ENCODE measurements at places on chromosomes 6 and 20. TPM values are rescaled to one million over a fixed set of nuclear protein-coding genes. Genes with fewer than 3 reads are reported as not detected.

The CYP39A1 gene
- not detected for total RNA-seq

The DNAJC5 gene
- 60.3 TPM for total RNA-seq

The POU5F1 gene
- total RNA-seq, result not detected

The SCUBE3 gene
- 0.62 TPM for total RNA-seq

The OR2B6 gene
- total RNA-seq, result not detected

The TMEM74B gene
- total RNA-seq, result 1.1 TPM

The FAXC gene
- total RNA-seq, result 3.6 TPM

The KIF25 gene
- total RNA-seq, result not detected

The CBFA2T2 gene
- 9.9 TPM for total RNA-seq

The RIN2 gene
- total RNA-seq, result 119 TPM

GRCh38 chr20:63696628-63697356 is at the start of gene TNFRSF6B:
TNFRSF6B (plus strand) TSS chr20:63696652; CDS start chr20:63696768, 116 bp downstream.
- peaks cover 35% of the 10 kb centered on the region for H3K4me1 ChIP-seq
- H3K4me3 ChIP-seq, result no peak within 1 kb of the TSS
- no peak within 1 kb of the TSS for H3K27ac ChIP-seq

DNA sequence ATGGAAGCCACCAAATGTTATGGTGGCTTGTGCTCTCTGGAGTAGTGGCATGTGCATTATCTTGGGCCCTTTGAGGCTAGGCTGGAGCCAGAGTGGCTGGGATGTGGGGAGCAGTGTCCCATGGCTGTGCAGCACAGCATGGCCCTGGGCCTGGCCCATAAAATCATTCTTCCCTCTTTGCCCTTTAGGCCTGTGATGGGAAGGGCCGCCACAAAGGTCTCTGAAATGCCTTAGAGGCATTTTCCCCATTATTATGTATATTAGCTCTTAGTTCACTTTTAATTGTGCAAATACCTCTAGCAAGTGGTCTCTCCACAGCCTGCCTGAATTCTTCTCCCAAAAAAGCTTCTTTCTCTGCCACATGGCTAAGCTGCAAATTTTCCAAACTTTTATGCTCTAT is 297.3 kb upstream of the IRAK1BP1 start:
- H3K27me3 ChIP-seq, result no peaks in the 10 kb centered on the region
- no peaks in the 10 kb centered on the region for H3K36me3 ChIP-seq
- H3K4me3 ChIP-seq, result no peak overlapping the region
- H3K4me1 ChIP-seq, result peaks cover 6% of the 10 kb centered on the region
- no peak for DNase-seq

DNA sequence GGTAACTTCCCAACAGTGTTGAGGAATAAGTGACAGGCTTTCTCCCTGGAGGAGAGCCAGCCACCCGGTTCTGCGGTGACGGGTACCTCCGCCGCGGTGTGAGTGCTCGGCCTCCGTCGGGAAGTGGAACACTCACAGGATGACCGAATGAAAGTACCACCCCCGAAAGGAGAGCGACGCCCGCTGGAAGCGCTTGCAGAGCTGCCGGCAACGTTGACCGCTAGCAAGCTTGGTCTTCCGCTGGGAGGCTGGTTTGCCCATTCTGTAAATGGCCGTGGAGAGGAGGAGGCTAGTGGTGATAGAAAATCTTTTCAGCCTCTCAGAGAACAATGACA is 614 bp upstream of the TMEM242 start:
- H3K4me3 ChIP-seq, result peak overlapping the region; percentile 70
- H3K27ac ChIP-seq, result peak overlapping the region; percentile 94
- no peaks in the 10 kb centered on the region for H3K27me3 ChIP-seq
- DNase-seq, result peak; percentile 89
- no peaks in the 10 kb centered on the region for H3K36me3 ChIP-seq
- H3K4me1 ChIP-seq, result peaks cover 32% of the 10 kb centered on the region

DNA sequence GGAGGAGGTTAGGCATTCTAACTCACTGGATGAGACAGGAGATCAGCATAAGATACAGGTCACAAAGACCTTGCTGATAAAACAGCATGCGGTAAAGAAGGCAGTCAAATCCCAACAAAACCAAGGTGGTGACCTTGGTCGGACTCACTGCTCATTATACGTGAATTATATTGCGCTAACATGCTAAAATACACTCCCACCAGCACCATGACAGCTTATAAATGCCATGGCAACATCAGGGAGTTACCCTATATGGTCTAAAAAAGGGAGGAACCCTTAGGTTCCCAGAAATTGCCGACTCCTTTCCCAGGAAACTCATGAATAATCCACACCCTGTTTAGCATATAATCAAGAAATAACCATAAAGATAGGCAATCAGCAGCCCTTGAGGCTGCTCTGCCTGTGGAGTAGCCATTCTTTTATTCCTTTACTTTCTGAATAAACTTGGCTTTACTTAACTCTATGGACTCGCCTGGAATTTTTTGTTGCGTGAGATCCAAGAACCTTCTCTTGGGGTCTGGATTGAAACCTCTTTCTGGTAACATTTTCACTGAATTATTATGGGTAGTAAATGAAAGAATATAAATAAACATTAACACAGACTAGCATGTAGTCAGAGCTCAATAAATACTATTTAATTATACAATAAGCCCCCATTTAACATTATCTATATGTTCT is 3.0 kb upstream of the LAMA4 start:
- no peak for DNase-seq
- H3K27me3 ChIP-seq, result no peaks in the 10 kb centered on the region
- H3K4me3 ChIP-seq, result no peak overlapping the region
- no peak overlapping the region for H3K27ac ChIP-seq
- H3K36me3 ChIP-seq, result no peaks in the 10 kb centered on the region
- H3K4me1 ChIP-seq, result peaks cover 8% of the 10 kb centered on the region

DNA sequence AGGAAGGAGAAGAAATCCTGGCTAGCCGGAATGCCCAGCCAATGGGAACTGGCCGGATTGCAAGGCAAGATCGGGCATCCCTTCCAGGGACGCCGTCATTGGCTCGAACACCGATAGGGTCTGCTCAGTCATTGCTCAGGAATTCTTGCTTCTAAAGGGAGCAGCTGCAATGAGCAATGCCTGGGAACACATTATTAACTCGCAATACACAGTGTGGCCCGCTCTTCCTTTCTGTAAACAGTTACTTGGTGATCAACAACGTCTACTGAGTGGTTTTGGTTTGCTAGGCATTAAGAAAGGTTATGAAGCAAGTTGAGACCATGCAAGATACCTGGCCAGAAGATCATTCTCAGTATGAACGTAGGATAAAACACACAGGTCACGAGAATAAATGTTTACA is 165.4 kb upstream of the CITED2 start:
- DNase-seq, result peak; percentile 13
- no peaks in the 10 kb centered on the region for H3K27me3 ChIP-seq
- no peak overlapping the region for H3K4me3 ChIP-seq
- H3K4me1 ChIP-seq, result peaks cover 29% of the 10 kb centered on the region
- peak overlapping the region; percentile 24 for H3K27ac ChIP-seq
- no peaks in the 10 kb centered on the region for H3K36me3 ChIP-seq

DNA sequence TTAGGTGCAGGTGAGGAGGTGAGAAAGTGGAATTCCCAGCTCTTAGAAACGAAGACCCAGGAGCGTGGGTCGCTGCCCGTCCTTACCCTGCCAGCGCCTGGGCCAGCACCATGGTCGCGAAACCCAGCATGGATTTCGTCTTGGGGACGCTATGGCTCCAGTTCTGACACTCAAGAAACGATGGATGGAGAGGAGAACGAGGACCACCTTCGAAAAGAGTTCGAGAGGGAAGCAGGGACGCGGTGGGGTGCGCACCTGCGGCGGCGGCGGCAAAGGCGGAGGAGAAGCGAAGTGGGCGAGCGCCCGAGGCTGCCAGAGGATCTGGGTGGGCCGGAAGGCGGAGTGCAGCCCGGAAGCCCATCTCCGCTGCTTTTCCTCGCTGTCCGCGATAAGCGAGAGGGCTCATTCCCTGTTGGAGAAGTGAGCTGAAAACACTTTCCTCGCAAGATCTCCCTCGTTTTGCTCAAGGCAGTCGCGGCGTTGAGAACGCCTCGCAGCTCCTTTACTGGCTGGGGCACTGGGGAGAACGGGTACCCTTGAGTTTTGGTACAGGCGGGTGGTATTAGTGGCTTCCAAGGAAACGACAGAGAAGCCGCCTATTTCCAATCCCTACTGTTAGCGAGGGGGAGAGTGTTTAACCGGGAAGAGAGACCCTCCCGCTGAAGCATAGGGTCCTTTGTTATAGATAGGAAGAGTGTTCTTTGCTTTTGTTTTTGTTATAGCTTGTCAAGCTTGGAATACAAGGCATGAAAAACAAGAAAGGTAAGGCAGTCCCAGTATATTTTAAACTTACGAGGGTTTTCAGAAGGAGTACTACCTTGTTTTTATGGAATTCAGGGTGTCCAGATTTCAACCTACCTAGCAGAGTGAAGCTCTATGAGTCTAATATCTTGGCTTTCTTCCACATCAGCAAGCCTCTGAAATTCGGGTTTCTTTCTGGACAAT is 109.5 kb downstream of the TRIM27 start:
- no peak overlapping the region for H3K27ac ChIP-seq
- no peak for DNase-seq
- H3K4me1 ChIP-seq, result peaks cover 4% of the 10 kb centered on the region
- H3K4me3 ChIP-seq, result no peak overlapping the region

DNA sequence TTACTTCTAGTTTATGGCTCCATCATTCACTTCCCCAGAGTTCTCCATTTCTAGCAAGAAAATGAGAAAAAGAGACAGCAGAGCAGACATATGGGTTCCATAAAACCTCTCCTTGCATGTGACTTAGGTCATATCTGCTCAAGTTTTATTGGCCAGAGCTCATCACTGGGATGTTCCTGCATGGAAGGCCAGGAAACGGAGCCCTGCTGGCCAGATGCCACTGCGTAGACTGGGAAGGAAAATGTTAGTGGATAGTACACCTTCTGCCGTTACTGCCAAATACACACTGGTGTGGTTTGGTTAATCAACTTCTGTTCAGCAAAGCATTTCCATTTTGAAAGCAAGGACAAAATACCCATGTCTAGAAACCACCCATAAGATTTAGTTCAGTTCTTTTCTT is 220.6 kb upstream of the TSHZ2 start:
- H3K4me3 ChIP-seq, result no peak overlapping the region
- DNase-seq, result no peak
- H3K27me3 ChIP-seq, result no peaks in the 10 kb centered on the region

GRCh38 chr6:86030875-86031274 is 388.2 kb upstream of the SYNCRIP start:
- no peak overlapping the region for H3K27ac ChIP-seq
- H3K4me3 ChIP-seq, result no peak overlapping the region
- H3K36me3 ChIP-seq, result no peaks in the 10 kb centered on the region
- H3K27me3 ChIP-seq, result no peaks in the 10 kb centered on the region
- H3K4me1 ChIP-seq, result no peaks in the 10 kb centered on the region
- no peak for DNase-seq

DNA sequence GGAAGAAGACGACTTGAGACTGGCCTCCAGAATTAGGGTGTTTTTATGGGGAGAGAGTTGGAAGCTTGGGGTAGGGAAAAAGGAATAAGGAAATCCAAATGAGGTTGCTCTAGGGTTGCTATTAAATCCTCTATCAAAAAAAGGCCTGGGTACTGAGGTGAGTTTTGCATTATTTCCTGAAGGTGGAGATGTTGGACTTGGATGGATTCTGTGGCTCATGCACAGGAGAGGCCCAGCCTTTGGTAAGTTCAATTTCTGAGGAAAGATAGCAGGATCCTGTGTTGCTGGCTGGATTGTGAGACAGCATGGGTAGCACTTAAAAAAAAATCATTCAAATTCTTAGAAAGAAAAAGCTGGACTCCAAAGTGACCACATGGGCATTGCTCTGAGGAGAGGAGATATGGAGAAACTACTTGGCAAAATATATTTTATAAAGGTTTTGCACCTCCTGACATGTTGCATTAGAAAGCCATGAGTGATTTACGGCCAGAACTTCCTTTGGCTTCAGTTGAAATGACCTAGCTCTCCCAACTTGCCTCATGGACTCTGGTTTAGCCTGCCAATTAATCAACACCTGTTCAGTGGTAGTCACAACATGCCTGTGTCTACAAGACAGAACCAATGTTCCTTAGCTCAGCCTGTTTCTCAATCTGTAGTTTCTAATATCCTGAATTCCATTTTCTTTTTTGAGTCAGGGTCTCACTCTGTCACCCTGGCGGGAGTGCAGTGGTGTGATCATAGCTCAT is 152.1 kb upstream of the RALGAPA2 start:
- H3K27ac ChIP-seq, result no peak overlapping the region
- H3K27me3 ChIP-seq, result peaks cover 7% of the 10 kb centered on the region
- no peak for DNase-seq
- H3K36me3 ChIP-seq, result no peaks in the 10 kb centered on the region
- H3K4me1 ChIP-seq, result no peaks in the 10 kb centered on the region

GRCh38 chr6:151276112-151276740 is 36.5 kb downstream of the AKAP12 start:
- peaks cover 3% of the 10 kb centered on the region for H3K4me1 ChIP-seq
- DNase-seq, result no peak
- no peak overlapping the region for H3K4me3 ChIP-seq
- H3K27ac ChIP-seq, result no peak overlapping the region
- H3K36me3 ChIP-seq, result no peaks in the 10 kb centered on the region
- no peaks in the 10 kb centered on the region for H3K27me3 ChIP-seq

- no peaks in the 10 kb centered on the region for H3K4me1 ChIP-seq
- no peak overlapping the region for H3K4me3 ChIP-seq
- H3K27me3 ChIP-seq, result no peaks in the 10 kb centered on the region
- no peak for DNase-seq
- no peak overlapping the region for H3K27ac ChIP-seq
Measured at GRCh38 chr6:53210811-53211210, 62.2 kb upstream of the GCM1 start.

GRCh38 chr6:52534363-52534762 is 42.5 kb downstream of the TRAM2 start:
- peaks cover 4% of the 10 kb centered on the region for H3K36me3 ChIP-seq
- peaks cover 65% of the 10 kb centered on the region for H3K4me1 ChIP-seq
- peak overlapping the region; percentile 64 for H3K27ac ChIP-seq
- no peak overlapping the region for H3K4me3 ChIP-seq
- H3K27me3 ChIP-seq, result no peaks in the 10 kb centered on the region

- H3K27me3 ChIP-seq, result no peaks in the 10 kb centered on the region
- no peak for DNase-seq
- no peaks in the 10 kb centered on the region for H3K36me3 ChIP-seq
- H3K4me1 ChIP-seq, result peaks cover 7% of the 10 kb centered on the region
- no peak overlapping the region for H3K4me3 ChIP-seq
Measured at GRCh38 chr6:157443066-157443800, 62.2 kb downstream of the ZDHHC14 start.

DNA sequence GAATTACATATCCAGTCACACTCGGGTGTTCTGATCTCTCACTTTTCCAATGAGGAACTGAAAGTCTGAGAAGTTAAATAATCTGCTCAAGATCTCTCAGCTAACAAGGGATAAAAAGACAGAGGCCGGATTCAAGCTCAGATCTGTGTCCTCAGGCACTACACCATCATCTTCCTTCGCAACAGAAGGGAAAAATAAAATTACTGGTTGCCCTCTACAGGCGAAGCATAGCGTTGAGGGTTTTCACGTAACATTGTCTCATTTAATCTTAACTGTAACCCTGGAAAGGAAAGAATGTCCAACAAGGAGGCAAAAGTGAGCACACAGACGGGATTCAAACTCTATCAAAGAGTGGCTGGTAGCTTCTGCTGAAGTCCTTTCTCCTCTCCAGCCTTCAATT is 67.8 kb upstream of the ANKEF1 start:
- no peak for DNase-seq
- no peaks in the 10 kb centered on the region for H3K36me3 ChIP-seq
- peaks cover 13% of the 10 kb centered on the region for H3K27me3 ChIP-seq
- H3K4me1 ChIP-seq, result no peaks in the 10 kb centered on the region
- H3K4me3 ChIP-seq, result no peak overlapping the region

- H3K4me3 ChIP-seq, result peak overlapping the region; percentile 79
- no peaks in the 10 kb centered on the region for H3K36me3 ChIP-seq
- H3K27ac ChIP-seq, result peak overlapping the region; percentile 89
- no peaks in the 10 kb centered on the region for H3K27me3 ChIP-seq
- peaks cover 22% of the 10 kb centered on the region for H3K4me1 ChIP-seq
- peak; percentile 18 for DNase-seq
Measured at GRCh38 chr20:36773107-36773596, 411 bp downstream of the DSN1 start.

Measured in endothelial cell of umbilical vein (primary cell).